ENCODE measurements at places on chromosomes 11 and 22. TPM values are rescaled to one million over a fixed set of nuclear protein-coding genes. Genes with fewer than 3 reads are reported as not detected.

OR52I1 gene
- total RNA-seq = not detected

RFPL3 gene
- total RNA-seq = not detected

TYR gene
- not detected for total RNA-seq

MRGPRX2 gene
- total RNA-seq = not detected

MOGAT2 gene
- total RNA-seq = not detected

SYVN1 gene
- 18.1 TPM for total RNA-seq

VSIG10L2 gene
- not detected for total RNA-seq

ADM gene
- total RNA-seq = 45.5 TPM

TCN2 gene
- 4.4 TPM for total RNA-seq

GPHA2 gene
- not detected for total RNA-seq

OR8K3 gene
- not detected for total RNA-seq

ALG9 gene
- 30.8 TPM for total RNA-seq

KRTAP5-11 gene
- not detected for total RNA-seq

SHANK2 gene
- total RNA-seq = 8.6 TPM

RBM4 gene
- total RNA-seq = 102 TPM

RIMBP3B gene
- total RNA-seq = 0.14 TPM

SCGB2A2 gene
- total RNA-seq = not detected

RAPSN gene
- total RNA-seq = not detected

SOX10 gene
- not detected for total RNA-seq

CHRNA10 gene
- not detected for total RNA-seq

MEI1 gene
- not detected for total RNA-seq

VPREB1 gene
- total RNA-seq = not detected

OR8D2 gene
- total RNA-seq = not detected

C11orf87 gene
- total RNA-seq = 0.09 TPM
